ENCODE measurements at places on chromosomes 4 and X.

GRCh38 chrX:404656-405055 is 17.9 kb upstream of the PPP2R3B start:
- no peak for DNase-seq

DNA sequence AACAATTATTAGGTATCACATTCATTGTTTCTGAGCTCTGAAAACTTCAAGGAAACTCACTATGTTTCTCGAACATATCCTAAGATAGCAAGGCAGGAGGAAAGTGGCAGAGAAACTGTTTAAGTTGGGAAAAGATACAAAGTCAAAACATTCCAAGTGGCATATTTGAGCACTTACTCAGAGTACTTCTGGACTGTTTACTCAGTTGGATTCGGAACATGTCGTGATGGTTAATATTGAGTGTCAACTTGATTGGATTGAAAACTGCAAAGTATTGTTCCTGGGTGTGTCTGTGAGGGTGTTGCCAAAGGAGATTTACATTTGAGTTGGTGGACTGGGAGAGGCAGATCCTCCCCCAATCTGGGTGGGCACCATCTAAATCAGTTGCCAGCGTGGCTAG is 298.3 kb downstream of the IL1RAPL2 start:
- no peak for DNase-seq

DNA sequence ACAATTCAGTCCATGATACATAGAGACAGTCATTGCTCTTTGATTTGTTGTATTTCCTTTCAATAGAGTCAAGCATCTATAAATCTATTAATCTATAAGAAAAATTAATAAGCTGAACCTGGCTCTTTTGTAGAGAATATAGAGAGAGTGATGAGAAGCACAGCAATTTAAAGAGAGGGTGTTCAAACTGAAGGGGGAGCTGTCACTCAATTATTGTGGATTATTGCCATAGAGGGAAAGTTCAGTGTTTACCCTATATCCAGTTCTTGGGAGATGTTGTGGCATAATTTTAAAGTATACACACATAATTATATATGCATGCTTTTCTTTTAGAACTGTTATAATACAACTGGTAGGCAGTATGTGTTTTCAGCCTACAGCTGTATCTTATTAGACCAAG is 1469.0 kb upstream of the PABPC4L start:
- no peak for DNase-seq

- no peak for DNase-seq
These were observed 1030.9 kb downstream of the FSTL5 start for GRCh38 chr4:161132715-161133425.

- no peak for DNase-seq
These were observed 176.4 kb downstream of the BMPR1B start for GRCh38 chr4:94934201-94934600.

GRCh38 chr4:138918169-138918869 is 97.3 kb upstream of the NOCT start:
- no peak for DNase-seq

- DNase-seq = no peak
These were observed 59.8 kb upstream of the RELL1 start for GRCh38 chr4:37745946-37746345.

DNA sequence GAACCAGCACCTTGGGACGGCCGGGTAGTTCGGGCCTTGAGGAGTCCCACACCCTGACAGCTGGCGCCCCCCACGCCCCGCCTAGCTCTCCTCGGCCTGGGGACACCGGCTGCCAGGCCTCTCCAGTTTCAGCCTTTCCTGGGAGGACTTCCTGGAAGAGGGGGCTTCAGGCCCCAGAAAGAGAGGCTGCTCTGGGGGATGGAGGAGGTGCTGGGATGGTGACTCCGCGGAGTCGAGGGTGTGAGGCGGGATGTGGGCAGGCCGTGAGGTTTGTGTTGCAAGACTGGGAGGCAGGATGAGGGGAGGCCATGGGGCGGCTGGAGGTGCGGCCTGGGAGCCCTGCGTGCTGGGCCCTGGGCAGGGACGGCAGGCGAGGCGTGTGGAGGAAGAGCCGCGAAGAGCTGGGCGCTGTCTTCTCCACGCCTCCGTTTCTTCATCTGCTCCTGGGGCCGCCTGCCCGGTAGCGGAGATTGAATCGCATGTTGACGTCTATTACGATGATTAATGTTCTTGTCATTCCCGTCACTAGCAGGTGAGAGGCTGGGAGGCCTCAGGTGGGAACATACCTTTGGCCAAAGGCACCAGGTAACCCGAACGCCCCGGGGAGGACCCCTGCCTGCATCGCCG is 918 bp upstream of the FGFRL1 start:
- no peak for DNase-seq

DNA sequence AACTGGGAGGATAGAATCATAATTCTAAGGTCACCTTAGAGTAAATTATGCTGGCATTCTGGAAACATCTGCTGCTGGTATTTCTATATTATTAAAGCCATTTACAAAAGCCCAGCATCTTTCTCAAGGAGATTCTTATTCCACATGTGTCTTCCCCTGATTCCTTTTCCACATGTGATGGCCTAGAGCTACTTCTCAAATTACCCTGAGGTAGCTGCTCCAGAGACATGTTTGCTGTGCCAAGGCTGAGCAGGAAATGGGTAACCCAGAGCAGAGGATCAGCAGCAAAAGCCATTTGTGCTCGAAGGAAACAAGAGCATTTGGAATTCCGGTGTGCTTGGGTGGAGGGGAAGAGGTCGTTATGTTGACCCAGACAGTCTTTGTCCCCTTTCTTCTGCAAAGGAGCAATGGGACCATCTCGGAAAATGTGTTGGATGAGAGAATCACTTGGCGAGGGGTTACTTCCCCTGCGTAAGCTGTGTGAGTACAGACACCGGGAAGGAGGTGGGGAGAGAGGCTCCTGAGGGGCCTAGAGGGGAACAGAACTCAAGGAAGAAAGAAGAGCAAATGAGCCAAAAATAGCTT is 24.6 kb downstream of the TSC22D3 start:
- no peak for DNase-seq
